ENCODE measurements at places on chromosomes 3 and 15.

- DNase-seq, result no peak
Measured at GRCh38 chr3:63405882-63406281, 127.8 kb downstream of the SYNPR start.

DNA sequence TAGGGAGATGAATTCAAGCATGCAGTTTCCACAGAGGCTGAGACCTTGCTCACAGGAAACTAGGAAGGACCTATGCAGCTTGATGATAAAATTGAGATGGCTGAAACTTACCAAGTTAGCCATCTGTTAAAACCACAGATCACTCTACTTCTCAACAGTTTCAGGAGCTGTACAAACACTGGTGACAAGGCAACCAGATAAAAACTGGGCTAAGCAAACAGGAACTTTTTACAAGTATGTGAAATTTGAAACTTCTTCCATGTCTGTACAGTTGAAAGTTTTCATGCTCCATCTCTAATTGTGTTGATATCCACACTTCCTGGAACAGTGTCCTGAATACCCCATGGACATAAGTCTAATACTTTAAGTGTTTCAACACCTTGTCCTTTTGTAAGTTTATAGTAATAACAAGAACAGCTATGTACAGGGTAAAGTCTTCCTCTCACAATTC is 78.2 kb downstream of the FAIM start:
- peak; percentile 9 for DNase-seq

GRCh38 chr3:44223299-44223698 is 18.4 kb upstream of the TOPAZ1 start:
- no peak for DNase-seq

GRCh38 chr3:132709761-132710160 is 12.4 kb downstream of the NPHP3 start:
- no peak for DNase-seq

GRCh38 chr3:39130026-39130425 is 22.5 kb downstream of the TTC21A start:
- DNase-seq, result no peak

DNA sequence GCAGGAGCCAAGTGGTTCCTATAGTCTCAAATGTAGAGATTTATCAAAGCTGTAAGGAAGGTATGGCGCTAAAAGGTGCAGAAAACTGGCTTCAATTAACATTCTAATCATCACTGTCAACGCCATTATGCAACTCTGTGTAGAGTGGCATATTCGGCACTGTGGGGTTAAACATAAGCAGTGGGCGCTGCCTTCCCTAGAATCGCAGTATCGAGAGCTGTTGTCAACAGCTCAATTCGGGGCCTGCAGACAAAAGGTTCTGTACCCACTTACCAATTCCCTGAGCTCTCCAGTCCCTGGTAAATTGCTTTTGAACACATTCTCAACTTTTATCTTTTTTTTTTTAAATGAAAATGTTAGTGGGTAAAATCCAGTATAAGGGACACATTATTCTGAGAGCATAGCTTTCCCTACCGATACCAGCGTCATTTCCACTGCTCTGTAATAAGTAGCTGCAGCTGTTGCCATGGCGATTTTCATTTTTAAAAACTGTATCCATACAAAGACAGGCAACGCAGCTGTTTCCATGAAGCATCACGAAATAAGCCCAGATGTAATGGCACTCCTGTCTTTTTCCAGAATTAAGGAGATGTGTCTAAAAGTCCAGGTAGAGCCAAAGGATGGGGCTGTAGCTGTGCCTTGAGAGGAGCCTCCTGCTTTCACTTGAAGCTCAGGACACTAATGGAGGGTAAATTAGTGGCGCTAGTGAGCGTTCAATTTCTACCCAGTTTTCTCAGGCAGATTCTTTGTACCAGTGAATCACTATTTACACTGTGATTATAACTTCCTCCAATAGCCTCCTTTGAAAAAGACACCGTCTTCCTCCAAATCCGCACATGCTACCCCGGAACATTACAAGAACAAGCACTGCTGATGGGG is 250.3 kb downstream of the SLC9A9 start:
- DNase-seq, result no peak

DNA sequence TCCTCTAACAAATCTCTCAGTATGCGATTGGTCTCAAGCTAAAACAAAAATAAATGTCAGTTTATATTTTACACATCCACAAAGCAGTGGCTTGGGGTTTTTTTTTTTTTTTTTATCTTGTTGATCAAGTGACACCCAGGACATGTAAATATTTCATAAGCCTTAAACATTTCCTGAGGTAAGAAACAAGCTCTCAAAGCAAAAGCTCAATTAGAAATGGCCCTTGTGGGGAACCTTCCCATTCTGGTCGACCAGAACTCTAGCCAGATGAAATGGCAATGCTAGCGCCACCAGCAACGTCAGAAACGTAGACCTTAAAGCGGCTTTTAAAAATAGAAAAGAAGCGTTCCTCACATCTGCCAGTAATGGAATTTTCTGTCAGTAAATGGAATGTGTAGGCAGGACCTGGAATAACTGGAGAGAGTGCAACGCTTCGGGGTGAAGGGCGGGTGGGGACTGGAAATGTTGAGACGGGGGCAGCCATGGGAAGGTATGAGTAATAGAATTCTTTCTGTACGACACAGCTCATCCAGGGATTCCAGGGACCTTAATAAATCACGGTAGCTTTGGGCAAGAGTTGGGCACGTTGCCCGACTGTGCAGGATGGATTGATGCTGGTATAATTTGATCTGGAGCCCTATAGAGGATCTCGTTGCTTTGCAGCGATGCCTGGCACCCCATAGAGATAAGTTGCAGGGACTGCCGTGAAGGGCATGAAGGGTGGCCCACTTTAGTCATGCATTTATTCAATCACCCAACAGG is 44.4 kb downstream of the BTD start:
- DNase-seq, result no peak

- DNase-seq, result no peak
Measured at GRCh38 chr3:169578381-169579024, 85.0 kb downstream of the MECOM start.

GRCh38 chr3:31240466-31240865 is 292.3 kb upstream of the STT3B start:
- no peak for DNase-seq

GRCh38 chr3:69095636-69096035 is 10.9 kb downstream of the ARL6IP5 start:
- DNase-seq, result no peak

GRCh38 chr15:47411733-47412132 is 305.6 kb upstream of the SEMA6D start:
- no peak for DNase-seq

- DNase-seq, result no peak
Measured at GRCh38 chr3:143753456-143753855, 94.8 kb downstream of the SLC9A9 start.

DNA sequence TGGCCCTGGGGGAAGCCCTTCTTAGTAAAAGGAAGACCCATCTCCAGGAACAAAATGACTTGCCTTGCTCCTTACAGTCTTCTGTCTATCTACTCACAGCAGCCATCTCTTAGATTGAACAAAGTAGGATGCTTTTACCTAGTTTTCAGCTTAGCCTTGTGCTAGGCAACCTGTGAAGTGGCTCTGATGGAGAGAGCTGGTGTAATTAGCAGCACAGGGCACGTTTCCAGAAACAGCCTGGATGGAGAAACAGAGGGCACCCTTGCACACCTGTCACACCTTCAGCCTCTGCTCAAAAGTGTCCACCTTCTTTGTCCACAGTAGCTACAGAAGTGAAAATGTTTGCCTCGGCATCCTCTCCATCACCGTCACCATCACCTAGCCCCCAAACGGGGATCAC is 292.9 kb downstream of the RORA start:
- no peak for DNase-seq

DNA sequence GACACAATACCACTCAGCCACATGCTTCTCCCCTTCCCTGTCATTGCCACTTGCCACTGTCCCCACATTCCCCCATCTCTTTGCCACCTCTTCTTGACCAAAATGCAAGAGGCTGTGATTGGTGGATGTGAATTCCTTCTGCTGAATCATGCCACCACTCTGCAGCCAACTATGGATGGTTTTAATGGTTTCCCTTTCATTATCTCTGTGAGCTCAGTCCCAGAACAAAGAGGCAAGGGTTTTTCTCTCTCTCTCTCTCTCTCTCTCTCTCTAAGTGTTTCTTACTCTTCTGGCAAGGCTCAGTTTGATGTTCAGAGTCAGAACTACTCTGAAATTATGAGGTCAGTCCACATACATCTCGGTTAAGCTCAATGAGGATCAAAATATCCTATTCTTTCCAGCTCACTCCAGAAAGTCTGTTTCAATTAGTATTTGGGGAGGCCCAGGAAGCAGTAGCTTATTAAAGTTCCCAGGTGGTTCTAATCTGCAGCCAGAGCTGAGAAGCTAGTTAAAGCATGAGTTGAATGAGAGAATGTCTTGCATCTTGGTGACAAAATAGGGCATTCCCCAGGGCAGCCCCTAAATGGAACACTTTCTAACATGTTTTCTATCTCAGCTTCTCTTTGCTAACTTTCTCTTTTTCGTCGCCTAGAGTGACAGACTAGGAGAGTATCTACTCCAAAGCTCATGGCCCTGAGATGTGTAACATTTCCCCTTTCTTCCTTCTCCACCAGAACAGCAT is 8.5 kb upstream of the ILDR1 start:
- no peak for DNase-seq

- no peak for DNase-seq
Measured at GRCh38 chr3:114108137-114108536, 51.6 kb downstream of the QTRT2 start.

DNA sequence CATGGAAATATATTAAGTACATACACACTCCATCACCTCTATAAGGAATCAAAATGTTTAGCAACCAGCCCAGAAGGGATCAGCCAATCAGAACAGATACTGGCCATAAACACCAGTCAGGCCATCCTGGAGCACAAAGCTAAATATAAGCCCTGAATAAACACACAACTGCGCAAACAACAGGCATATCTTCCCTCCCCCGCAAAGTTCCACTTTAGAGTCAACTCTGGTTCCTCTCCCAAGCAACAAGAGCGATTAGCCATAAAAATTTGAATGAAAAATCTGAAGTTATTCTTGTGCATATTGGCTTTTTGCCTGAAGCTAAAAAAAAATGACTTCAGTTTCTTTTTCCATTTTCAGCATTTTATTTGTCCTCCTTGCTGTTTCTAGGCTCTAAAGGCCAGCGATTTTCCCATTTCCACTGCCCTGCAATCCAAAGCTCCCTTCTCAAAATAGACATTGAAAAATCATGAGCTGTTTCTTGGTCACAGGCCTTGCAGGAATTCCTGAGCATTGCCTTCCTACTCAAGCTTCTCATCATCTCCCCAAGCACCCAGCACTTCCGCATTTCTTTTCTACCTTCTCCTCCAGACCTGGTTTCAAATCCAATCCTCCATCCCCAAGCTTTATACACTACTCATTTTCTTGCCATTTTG is 247.9 kb downstream of the ZMAT3 start:
- peak; percentile 14 for DNase-seq

DNA sequence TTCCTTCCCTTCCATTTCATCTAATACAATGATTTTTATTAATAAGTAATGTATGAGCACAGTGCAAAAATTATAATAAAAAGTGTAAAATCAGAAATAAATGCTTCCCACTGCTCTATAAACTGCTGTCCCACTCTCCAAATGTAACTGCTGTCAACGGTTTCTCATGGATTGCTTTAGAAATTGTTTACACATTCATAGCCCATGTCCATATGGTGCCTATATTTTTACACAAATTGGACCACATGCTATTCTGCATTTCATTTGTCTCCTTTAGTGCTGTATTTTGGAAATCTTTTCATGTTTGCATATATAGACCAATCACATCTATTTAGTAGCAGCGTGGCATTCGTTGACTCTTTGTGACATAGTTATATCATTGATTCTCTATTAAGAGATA is 164.7 kb upstream of the SLCO3A1 start:
- DNase-seq, result no peak
